ENCODE measurements at places on chromosomes 16 and 17.

GRCh38 chr16:85935391-85935973 is 36.5 kb downstream of the IRF8 start:
- DNase-seq: no peak

DNA sequence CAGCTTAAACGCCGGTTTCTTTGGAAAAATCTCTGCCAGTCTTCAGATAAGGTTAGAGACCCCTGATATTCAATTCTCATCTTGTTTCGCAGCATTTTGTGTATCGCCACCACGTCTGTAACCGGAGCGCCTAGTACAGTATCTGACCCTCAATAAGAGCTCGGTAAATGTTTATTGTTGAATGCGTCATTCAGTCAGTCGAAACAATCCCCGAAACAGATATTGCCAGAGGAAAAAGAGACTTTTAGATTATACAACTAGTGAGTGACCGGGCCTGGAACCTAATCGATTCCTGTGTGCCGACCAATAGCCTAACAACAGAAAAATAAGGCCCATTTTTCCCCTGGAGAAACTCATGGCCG is 626 bp downstream of the PELP1 start:
- DNase-seq: no peak

DNA sequence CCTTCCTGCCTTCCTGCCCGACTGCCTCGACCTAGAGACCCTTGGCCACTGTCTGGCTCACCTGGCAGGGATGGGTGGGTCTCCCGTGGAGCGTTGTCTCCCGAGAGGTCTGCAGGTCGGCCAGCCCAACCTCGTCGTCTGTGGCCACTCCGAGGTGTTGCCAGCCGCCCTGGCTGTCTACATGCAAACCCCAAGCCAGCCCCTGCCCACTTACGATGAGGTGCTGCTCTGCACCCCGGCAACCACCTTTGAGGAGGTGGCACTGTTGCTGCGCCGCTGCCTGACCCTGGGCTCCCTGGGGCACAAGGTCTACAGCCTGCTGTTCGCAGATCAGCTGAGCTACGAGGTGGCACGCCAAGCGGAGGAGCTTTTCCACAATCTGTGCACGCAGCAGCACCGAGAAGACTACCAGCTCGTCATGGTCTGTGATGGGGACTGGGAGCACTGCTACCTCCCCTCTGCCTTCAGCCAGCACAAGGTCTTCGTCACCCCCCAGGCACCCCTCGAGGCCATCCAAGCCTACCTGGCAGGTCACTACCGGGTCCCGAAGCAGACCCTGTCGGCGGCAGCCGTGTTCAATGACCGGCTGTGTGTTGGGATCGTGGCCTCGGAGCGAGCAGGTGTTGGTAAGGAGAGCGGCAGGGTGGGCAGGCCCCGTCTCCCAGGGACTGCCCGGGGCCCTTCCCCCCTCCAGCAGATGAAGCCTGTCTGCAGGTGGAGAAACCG is 75.1 kb upstream of the ENDOV start:
- no peak for DNase-seq

DNA sequence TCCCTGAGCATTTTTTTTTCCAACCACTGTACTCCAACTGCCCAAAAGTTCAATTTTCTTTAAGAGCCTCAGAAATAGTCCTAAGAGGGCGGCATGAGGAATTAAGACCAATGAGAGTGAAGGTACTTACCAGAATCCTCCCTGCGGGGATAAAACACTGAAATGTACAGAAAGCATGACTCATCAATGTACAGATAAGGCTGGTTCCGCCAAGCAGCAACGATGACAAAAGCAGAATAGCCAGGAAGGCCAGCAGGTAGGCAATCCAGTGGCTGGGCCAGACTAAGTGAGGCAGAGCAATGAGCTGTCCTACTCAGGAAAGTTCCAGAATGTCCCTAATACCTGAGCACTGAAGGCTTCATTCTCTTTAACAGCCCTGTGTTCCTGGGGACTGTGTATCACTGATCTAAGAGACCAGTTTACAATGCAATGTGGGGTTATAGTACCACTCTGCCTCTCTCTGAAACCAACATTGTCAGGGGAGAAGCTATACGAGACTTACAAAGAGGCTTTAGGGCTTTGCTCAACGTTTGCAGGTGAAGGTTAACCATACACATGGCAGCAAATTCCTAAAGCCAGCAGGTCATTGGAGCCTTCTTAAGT is 11.0 kb upstream of the GPR139 start:
- no peak for DNase-seq
